Activated CD8-positive, alpha-beta memory T cell treated with anti-CD3 and anti-CD28 coated beads for 1 hour (primary cell): ENCODE measurements at places on chromosomes 16 and 17.

DNA sequence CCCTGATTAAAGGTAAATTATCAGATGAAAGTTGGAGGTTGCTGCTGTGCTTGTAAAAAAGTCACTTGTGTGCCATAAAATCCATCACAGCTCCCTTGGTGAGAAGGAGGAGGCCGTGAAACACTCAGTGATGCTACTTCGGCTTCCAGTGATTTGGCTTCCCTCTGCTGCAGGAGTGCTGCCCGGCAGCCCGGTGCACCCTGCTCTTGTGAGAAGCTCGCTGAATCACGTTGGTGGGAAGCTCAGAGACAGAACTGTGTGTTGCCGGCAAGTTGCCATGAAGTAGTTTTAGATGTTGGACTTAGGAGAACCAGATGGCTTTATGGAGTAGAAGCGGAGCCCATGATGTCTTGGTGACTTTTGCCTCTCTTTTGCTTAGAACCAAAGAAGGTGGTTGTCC, 33.3 kb downstream of the MSI2 start:
- DNase-seq, result no peak

- no peak for DNase-seq
These were observed 452.8 kb downstream of the SLC39A11 start for GRCh38 chr17:72639711-72640110.

DNA sequence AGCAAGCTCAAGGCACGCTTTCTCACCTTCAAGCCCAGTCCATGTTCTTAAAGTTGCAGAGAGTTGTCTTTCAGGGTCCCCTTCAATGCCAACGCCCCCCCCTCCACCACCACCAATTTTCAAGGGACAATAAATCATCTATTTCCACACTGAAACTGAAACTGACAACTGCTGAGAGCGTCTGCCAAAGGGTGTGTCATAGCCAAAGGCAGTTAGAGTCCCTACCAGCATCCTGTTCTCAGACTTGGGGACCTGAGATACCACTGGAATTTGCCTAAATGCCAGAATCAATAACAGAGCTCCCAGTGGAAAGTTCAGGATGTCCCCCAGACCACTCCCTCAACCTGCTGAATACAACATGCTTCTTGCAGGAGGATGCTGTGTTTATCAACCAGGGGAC, 133.2 kb upstream of the SOX9 start:
- no peak for DNase-seq

GRCh38 chr17:52106638-52107261, 51.8 kb downstream of the CA10 start:
- peak; percentile 5 for DNase-seq

- DNase-seq, result no peak
These were observed 82.5 kb downstream of the NXN start for GRCh38 chr17:896953-897661.

GRCh38 chr17:9408868-9409829, 166.5 kb downstream of the STX8 start:
- no peak for DNase-seq

DNA sequence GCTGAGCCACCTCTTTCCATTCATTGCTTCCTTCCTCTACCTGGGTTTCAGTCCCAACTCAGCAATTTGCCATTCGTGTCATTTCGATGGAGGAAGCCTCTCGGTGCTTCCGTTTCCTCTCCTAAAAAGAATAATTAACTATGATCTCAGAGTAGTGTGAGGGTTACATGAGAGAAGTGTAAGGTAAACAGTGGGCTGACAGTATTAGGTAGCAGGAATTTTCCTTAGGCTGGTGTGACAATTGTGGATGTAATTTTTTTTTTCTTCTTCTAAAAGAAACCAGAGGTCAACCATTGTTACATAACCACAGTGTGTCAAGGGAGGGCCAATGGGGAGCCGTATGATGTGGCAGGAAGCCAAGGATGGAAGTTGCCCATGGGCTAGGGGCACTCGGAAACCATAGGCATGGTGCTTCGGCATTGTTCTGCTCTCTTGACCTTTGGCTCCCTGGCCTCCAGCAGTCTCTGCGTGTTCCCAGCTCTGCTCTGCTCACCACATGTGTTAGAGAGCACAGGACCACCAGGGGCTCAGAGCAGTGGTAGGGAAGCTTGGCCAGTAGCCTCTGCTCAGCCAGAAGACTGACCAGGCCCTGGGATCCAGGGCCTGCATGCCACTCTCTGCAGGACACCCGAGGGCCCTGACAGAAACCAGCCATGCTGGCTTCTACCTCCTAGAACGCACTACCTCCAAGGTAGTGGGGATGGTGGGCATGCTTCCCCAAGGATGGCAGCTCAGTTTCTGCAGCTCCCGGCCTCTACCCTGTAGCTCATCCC, 2.0 kb upstream of the TOP2A start:
- no peak for DNase-seq

GRCh38 chr16:80731915-80732314, 72.5 kb downstream of the CDYL2 start:
- no peak for DNase-seq

GRCh38 chr17:49101054-49101534, 31.5 kb upstream of the B4GALNT2 start:
- DNase-seq, result no peak

DNA sequence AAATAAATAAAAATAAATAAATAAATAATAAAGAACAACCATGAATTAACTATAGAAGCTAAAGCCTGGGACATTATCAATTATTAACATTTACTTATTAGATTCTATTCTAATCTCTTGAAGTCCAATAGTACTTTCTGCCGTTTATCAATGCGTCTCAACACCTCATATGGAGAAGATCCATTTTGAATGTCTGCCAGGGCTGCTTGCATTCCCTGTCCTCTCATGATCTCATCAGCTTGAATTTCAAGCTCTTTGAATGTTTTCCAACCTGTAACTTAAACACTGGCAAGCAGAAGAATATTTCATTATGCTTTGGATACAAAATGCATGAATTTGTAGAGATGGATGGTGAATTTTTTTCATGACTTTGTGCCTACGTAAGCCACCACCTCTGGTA, 191.9 kb upstream of the ANKFN1 start:
- DNase-seq, result no peak

DNA sequence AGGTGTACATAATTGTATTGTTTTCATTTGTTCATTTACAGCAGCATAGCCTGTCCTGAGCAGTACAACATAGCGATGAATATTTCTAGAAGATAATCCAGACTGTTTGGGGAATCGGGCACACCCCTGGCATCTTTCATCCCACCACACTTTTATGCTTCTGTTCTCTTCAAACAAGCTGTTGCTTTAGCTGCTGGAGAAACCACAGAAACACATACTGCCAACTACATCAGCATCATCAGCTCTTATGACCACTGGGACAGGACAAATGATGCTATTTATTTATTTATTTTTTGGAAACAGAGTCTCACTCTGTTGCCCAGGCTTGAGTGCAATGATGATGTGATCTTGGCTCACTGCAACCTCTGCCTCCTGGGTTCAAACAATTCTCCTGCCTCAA, 22.6 kb upstream of the HAPSTR1 start:
- no peak for DNase-seq

DNA sequence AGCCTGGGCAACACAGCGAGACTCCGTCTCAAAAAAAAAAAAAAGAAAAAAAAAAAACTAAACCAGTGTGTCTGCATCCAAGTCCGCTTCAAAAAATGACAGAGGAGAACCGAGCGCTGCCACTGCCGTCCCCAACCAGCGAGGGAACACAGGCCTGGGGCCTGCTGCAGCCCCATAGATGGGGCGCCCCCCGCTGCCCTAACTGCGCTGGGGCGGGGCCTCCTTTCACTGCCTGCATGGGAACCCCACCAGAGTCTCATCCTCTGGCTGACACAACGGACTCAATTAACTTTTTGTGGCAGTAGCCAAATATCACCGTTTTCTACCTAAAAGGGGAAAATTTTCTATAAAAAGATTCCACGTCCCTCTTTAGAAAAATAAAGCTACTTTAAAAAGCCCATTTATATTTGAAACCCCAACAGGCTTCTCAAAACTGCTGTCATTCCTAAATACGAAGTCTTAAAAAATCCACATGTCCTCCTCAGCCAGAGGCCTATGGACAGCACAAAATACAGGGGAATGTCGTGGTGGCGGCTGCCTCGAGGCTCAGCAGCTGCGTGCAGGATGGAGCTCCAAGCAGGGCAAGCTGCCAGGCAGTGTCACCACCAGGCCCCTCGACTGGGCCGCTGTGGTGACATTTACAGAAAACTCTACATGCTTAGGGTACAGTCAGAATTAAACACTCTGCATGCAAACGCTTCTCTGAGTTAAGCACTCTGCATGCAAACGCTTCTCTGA, 30.3 kb downstream of the KLHDC4 start:
- DNase-seq, result no peak

- DNase-seq, result no peak
These were observed 126.9 kb downstream of the PARN start for GRCh38 chr16:14502932-14503741.

DNA sequence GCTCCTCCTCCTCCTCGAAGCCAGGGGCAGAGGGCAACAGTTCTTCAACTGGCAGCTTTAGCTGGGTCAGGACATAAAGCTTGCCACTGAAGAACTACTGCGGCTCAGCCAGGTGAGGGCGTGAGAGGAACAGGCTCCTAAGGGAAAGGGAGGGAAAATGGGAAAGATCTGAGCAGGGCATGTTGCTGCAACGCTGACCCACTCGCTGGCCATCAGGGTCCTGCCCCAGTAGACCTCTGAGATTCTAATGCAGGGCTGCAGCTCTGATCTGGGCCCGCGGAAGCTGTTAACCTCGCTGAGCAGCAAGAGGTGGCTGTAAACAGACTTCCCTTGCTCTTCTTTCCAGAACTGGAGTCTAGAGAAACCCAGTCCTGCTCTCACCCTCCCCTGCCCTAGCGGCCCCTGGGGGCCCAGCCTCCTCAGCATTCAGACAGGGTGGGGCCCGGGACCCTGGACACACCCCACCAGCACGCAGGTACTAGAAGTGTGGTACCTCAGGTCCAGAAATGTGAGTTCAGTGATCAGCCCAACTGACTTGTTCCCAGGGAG, 3.8 kb upstream of the TLCD2 start:
- DNase-seq, result no peak

GRCh38 chr16:56841659-56842058, 23.3 kb upstream of the SLC12A3 start:
- DNase-seq, result no peak

GRCh38 chr16:4319454-4320421, 3.9 kb downstream of the GLIS2 start:
- DNase-seq, result no peak

DNA sequence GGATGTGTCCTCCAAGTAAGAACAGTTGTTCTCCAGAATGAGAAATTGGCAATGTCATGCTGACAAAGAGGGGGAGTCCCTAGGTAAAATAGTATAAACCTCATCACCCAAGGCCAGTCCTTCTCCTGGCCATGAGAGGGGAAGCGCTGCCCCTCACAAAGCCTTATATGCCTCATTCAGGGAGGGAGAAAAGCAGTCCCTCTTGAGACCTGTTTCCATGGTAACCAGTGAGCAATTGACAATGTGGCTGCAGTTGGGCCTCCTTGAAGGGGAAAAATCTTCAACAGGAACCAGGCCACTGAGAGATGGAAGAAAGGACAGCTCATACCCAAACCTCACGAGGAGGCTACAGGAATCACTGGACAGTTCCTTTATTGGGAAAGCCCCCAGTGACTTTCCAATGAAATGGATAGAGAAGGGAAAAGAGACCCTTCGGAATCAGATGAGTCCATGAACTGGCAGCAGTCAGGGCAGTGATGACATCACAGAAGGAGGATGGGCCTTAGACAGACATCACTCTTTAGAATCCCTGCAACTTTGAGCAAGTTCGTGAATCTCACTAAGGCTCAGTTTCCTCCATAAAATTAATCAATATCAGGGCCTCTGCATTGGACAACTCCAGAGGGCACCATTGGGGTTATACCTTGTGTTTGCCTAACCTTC, 275.7 kb downstream of the TOX3 start:
- DNase-seq, result no peak

GRCh38 chr17:48128400-48128799, 20.8 kb downstream of the SNX11 start:
- no peak for DNase-seq

GRCh38 chr17:16980061-16980460, 8.1 kb upstream of the TNFRSF13B start:
- DNase-seq, result no peak

DNA sequence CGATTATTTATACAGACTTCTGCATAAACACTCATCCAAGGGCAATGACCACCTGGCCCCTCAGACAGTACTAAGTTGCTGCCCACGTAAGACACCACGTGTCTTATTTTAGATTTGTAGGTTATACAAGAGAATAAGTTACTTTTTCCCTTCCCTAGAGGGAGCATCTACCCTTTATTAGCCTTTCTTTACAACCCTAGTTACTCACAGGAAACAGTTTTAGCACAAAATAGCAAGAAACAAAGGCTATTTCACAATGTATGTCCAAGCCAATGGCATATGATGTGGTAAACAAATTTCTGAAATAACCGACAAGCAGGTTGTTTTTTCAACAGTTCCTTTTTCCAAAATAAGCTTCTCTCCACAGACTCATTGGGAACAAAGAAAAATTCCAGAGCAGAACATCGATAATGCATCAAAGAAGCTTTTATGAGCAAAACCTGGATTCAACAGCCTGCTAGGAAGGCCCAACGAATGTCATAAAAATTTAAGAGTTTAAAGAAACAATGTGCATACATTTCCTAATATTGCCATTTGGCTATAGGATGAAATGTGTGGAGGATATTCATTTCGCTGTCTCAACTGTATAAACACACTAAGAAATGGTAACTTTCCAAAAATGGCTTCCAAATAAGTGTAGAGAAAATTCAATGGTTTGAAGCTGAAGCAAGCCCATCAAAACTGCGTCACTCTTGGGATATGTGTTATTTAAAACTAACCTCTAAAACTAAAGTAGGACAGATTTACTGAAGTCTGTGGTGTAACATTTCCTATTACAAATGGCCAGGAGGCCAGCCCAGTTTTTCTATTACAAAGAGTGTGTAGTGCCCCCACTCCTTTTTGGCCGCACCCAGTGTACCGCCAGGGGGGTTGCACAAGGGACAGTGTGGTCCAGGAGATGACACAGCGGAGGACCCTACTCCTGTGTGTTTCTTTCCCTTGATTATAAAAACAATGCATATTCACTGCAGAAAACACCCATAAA, 50.4 kb upstream of the ERN1 start:
- DNase-seq, result no peak

DNA sequence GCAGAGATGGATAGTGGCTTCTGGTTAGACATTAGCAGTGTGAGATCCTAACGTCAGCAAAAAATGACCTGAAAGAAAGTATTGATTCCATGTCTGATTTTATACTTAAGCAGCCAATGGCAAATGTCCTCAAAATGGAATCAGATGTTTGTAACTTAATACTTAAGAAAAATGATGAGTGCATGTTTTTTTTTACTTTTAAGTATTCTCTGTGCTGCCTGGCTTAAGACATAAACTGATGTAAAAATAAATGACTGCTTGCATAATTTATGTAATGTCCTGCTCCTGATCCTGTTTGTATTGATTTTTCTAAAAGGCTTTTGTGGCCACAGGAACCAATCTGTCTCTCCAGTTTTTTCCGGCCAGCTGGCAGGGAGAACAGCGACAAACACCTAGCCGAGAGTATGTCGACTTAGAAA, 7.4 kb downstream of the CBFB start:
- DNase-seq, result no peak

DNA sequence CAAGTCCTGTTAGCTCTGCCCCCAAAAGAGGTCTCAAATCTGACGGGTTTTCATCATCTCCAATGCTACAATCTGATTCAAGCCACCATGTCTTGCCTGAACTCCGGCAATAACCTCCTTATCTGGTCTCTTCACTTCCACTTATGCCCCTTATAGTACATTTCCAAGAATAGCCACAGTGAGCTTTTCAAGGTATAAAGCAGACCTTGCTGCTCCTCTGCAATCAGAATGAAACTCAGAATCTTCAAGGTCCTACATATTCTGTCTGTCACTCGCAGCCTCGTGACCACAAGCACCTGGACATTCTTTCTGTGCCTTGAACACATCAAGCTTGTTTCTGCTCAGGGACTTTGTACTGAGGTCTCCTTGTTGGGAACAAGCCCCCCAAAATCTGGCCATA, 84.7 kb downstream of the YPEL2 start:
- DNase-seq, result no peak
